NCI-H1105 treated with DMSO at 0.1 percent for 48 hours (cell line): ENCODE measurements at places on chromosomes 13 and 19.

- DNase-seq = no peak
Measured at GRCh38 chr19:45771311-45771933, 2.4 kb upstream of the SIX5 start.

DNA sequence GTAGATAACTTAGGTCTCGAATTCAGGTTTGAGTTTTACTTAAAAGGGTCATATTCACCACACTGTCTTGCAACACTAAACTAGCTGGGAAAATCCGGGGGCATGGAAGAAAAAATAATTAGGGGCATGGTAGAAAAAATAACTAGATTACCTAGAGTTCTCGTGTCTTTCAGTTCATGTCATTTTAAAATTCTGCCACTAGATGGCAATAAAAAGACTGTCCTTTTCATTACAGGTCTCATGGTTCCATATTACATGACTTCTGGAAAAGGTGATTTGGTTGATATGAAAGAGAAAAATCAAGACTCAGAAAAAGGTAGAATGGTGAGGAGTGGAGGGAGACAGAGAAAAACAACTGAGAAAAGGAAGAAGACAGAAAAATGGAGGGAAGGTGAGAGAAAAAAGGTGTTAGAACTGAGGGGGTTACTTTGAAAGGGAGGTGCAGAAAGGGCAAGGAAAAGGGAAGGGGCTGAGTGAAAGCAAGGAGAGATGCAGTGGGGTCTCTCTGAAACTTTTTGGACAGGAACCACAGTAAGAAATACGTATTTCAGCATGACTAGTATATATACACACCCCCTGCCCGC is 299.0 kb downstream of the KLF12 start:
- peak; percentile 48 for DNase-seq

GRCh38 chr19:15954820-15955219 is 6.0 kb downstream of the OR10H4 start:
- no peak for DNase-seq

GRCh38 chr13:24605923-24606372 is 74.3 kb upstream of the ATP12A start:
- peak; percentile 4 for DNase-seq

GRCh38 chr13:79986890-79987289 is 354.0 kb downstream of the SPRY2 start:
- DNase-seq = no peak

- DNase-seq = no peak
Measured at GRCh38 chr13:84972907-84973306, 826.3 kb downstream of the SLITRK6 start.
